ENCODE measurements at places on chromosomes 1 and 21. TPM values are rescaled to one million over a fixed set of nuclear protein-coding genes. Genes with fewer than 3 reads are reported as not detected.
A peak's percentile ranks its signal among the peaks of the same experiment; 100 is the strongest.

GRCh38 chr1:155649676-155650075, 38.9 kb downstream of the YY1AP1 start:
- H3K27me3 ChIP-seq: no peaks in the 10 kb centered on the region
- H3K4me1 ChIP-seq: no peaks in the 10 kb centered on the region
- H3K4me3 ChIP-seq: no peak overlapping the region
- no peak for DNase-seq

DNA sequence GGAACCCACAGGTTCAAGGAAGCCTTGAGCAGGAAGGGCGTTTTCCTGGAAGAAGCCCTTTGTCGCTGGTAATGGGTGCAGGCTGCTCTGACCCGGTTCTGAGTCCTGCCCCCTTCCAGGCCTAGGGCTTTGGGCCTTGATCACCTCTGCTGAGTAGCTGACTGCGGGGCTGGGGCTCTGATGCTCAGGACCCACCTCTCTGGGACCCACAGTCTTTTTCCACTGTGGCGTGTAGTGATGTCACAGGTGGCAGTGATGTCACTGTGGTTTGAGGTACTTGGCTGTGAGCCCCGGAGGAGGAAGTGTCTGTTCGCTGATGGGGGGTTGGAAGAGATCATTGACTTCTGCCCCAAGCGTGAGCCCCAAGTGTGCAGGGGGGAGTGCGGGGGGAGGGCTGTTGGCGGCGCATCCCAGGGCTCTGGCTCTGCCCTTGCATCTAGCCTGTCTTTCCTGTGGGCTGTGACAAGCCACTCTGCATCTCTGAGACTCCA, 6.9 kb downstream of the TNFRSF1B start:
- H3K27ac ChIP-seq: peak overlapping the region; percentile 84
- peaks cover 23% of the 10 kb centered on the region for H3K4me1 ChIP-seq
- no peaks in the 10 kb centered on the region for H3K27me3 ChIP-seq
- H3K36me3 ChIP-seq: no peaks in the 10 kb centered on the region
- peak; percentile 73 for DNase-seq

- no peaks in the 10 kb centered on the region for H3K4me1 ChIP-seq
- H3K27me3 ChIP-seq: no peaks in the 10 kb centered on the region
- no peak for DNase-seq
- no peak overlapping the region for H3K27ac ChIP-seq
- H3K36me3 ChIP-seq: no peaks in the 10 kb centered on the region
These were observed 64.4 kb downstream of the XCL1 start for GRCh38 chr1:168640836-168641235.

- H3K4me3 ChIP-seq: no peak overlapping the region
- no peaks in the 10 kb centered on the region for H3K27me3 ChIP-seq
- no peak overlapping the region for H3K27ac ChIP-seq
- H3K36me3 ChIP-seq: no peaks in the 10 kb centered on the region
- no peaks in the 10 kb centered on the region for H3K4me1 ChIP-seq
These were observed 243.1 kb upstream of the PKN2 start for GRCh38 chr1:88441022-88441421.

DNA sequence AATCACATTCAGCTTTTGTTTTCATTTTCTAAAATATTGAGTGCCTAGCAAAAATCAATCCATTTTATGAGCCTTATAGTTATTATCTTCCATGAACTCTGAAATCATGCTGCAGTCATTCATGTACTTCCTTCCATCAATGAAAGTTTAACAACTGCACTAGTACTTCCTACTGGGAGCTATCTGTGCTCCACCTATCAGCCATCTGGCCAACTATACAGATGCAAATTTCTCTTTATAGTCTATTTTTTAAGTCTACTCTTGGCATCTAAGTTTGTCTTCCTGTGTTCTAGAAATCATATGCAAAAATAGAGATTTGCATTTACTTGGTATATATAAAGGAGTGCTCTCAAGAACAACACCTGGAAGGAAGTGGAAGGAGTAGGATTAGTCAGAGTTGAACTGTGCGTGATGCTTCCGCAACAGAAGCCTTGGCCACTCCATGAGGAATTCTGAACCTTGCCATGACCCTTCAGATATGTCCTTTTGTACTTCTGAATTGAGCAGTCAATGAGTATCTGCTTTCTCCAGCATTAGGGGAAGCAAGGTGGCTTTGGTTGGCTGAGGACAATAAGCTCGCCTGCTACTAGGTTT, 403.2 kb upstream of the ADAMTS5 start:
- H3K36me3 ChIP-seq: no peaks in the 10 kb centered on the region
- DNase-seq: no peak
- H3K27me3 ChIP-seq: no peaks in the 10 kb centered on the region
- H3K27ac ChIP-seq: no peak overlapping the region

- H3K27ac ChIP-seq: no peak overlapping the region
- no peak overlapping the region for H3K4me3 ChIP-seq
- H3K4me1 ChIP-seq: no peaks in the 10 kb centered on the region
These were observed 46.2 kb downstream of the YARS1 start for GRCh38 chr1:32770741-32771548.

DNA sequence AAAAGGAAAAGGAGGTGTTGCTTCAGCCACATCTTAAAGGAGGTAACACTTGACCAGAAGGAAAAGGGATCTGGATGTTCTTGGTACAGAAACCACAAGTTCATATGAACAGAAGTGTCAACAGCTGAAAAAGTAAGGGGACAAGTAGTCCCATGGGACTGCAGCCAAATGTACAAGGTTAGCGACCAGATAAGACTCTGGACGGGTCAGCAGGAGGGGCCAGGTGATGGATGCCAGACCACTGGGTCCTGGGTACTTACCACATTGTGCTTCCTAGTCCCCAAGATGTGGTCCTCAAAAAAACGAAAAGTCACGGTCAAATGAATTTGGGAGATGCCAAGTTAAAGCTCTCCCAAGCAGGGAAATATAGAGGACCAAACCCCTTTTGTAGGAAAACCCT, 16.6 kb upstream of the BMP8A start:
- DNase-seq: no peak
- no peak overlapping the region for H3K4me3 ChIP-seq
- no peak overlapping the region for H3K27ac ChIP-seq
- peaks cover 46% of the 10 kb centered on the region for H3K36me3 ChIP-seq
- H3K4me1 ChIP-seq: no peaks in the 10 kb centered on the region

- no peak overlapping the region for H3K4me3 ChIP-seq
- H3K4me1 ChIP-seq: peaks cover 79% of the 10 kb centered on the region
- H3K27me3 ChIP-seq: no peaks in the 10 kb centered on the region
- DNase-seq: no peak
- peaks cover 61% of the 10 kb centered on the region for H3K36me3 ChIP-seq
These were observed 30.2 kb upstream of the SLAMF1 start for GRCh38 chr1:160676869-160677597.

GRCh38 chr1:83500531-83500930, 498.4 kb downstream of the TTLL7 start:
- H3K4me3 ChIP-seq: no peak overlapping the region
- H3K27me3 ChIP-seq: no peaks in the 10 kb centered on the region
- no peak overlapping the region for H3K27ac ChIP-seq
- H3K4me1 ChIP-seq: no peaks in the 10 kb centered on the region

GRCh38 chr1:180311011-180311730, 81.1 kb downstream of the LHX4 start:
- H3K27me3 ChIP-seq: no peaks in the 10 kb centered on the region
- no peak overlapping the region for H3K4me3 ChIP-seq
- H3K36me3 ChIP-seq: peaks cover 2% of the 10 kb centered on the region
- H3K27ac ChIP-seq: no peak overlapping the region

DNA sequence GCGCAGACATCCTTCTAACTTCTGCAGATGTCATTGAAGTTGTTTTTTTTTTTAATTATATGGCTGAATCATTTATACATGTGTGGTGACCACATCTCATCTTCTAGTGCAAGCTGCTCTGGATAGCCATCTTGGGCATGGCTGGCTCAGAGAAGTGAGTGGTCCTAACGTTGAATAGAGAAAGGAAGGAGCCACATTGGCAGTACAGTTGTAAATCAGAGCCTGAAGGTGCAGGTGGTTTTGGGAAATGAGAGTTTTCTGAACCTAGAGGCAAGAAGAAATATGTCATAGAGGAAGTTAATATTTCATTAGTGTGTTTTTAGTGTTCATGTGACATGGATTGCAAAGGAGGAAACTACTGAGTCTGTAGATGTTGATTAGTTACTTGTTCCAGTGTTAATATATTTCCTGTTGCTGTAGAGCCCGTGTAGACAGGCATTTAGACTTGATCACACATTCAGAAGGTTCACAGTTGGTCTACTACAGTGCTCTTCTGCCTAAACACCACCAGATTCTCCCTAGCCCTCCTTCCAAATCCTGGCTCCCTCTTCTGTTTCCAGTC, 163.7 kb downstream of the ROR1 start:
- DNase-seq: no peak
- no peak overlapping the region for H3K27ac ChIP-seq
- no peak overlapping the region for H3K4me3 ChIP-seq
- H3K4me1 ChIP-seq: peaks cover 4% of the 10 kb centered on the region
- no peaks in the 10 kb centered on the region for H3K27me3 ChIP-seq

DNA sequence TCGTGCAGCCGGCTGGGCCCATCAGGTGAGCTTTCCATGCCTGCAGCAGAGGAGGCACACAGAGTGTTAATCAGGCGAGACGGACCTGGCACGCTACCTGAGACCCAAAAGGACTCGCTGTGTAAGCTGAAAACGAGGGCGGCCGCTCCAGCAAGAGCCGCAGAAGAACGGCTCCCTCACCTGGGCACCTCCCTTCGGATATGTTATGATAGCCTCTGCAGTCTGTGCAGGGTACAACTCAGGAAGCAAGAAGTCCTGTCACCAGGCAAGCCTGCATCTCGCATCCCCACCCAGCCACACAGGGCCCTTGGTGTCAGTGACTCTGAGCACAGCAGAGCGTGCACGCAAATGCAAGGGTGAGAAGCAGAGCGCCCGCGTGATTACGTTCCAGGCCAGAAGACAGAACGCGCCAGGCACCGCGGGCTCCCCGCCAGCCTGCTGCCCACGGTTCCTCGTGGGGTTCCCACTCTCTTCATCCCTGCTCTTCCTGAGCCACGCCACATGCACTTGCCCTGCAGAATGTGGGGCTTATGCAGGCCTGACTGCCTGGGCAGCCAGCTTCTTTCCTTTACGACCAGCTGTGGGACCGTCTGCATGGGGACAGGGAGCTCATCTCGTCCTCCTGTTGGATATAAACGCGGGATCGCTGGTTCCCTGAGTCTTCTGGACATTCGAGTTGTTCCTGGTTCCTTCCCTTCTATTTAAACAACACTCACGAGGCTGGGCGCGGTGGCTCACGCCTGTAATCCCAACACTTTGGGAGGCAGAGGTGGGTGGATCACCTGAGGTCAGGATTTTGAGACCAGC, 20.2 kb upstream of the LRRC47 start:
- no peak for DNase-seq
- no peak overlapping the region for H3K27ac ChIP-seq
- H3K36me3 ChIP-seq: peaks cover 53% of the 10 kb centered on the region
- H3K4me3 ChIP-seq: no peak overlapping the region

GRCh38 chr1:98090351-98090750, 169.5 kb upstream of the DPYD start:
- H3K4me1 ChIP-seq: no peaks in the 10 kb centered on the region
- no peak overlapping the region for H3K4me3 ChIP-seq
- no peaks in the 10 kb centered on the region for H3K36me3 ChIP-seq
- DNase-seq: no peak
- H3K27me3 ChIP-seq: no peaks in the 10 kb centered on the region

- DNase-seq: no peak
- peaks cover 29% of the 10 kb centered on the region for H3K4me1 ChIP-seq
- peak overlapping the region; percentile 57 for H3K4me3 ChIP-seq
- no peak overlapping the region for H3K27ac ChIP-seq
These were observed 569 bp downstream of the FALEC start for GRCh38 chr1:150516050-150516591.

- H3K27ac ChIP-seq: no peak overlapping the region
- H3K4me3 ChIP-seq: no peak overlapping the region
- H3K36me3 ChIP-seq: no peaks in the 10 kb centered on the region
- no peak for DNase-seq
- H3K4me1 ChIP-seq: no peaks in the 10 kb centered on the region
These were observed 106.0 kb downstream of the UBE2U start for GRCh38 chr1:64309431-64309831.

DNA sequence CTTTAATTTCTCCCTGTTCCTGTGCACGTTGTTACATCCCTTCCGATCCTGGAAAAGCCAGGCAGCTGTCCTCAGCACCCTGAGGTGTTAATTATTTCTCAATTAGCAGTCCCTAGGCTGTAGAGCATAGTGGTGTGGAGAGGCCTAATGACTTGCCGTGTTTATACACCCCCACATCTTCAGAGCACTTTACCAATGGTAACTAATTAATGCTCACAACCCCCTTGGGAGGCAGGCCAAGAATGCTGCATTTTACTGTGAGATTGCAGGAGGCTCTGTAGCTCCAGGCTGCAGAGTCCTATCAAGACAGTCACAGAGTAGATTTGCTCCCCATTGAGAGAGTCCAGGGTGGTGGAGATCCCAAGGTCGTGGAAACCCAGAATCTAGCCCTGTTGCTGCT, 2.4 kb upstream of the PARS2 start:
- H3K36me3 ChIP-seq: no peaks in the 10 kb centered on the region
- H3K4me1 ChIP-seq: peaks cover 10% of the 10 kb centered on the region
- DNase-seq: no peak
- H3K27ac ChIP-seq: no peak overlapping the region

- H3K27ac ChIP-seq: no peak overlapping the region
- H3K4me1 ChIP-seq: peaks cover 5% of the 10 kb centered on the region
- H3K27me3 ChIP-seq: no peaks in the 10 kb centered on the region
These were observed 19.9 kb upstream of the UBE2U start for GRCh38 chr1:64183395-64184002.

DNA sequence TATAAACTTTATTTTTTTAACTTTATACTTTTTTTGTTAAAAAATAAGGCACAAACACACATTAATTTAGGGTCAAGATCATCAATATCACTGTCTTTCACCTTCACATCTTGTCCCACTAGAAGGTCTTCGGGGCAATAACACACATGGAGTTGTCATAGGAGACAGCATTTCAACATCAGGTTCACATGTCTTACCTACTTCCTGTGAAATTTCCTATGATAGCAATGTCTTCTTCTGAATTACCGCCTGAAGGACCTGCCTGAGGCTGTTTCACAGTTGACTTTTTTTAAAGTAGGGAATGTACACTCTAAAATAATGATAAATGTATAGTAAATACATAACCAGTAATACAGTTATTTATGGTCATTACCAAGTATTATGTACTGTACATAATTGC, 559.4 kb downstream of the PLPP3 start:
- no peak for DNase-seq
- no peaks in the 10 kb centered on the region for H3K4me1 ChIP-seq
- no peaks in the 10 kb centered on the region for H3K27me3 ChIP-seq

The MIXL1 gene
- 0.09 TPM for total RNA-seq

The SAMD11 gene
- 0.38 TPM for total RNA-seq

The FCRL1 gene
- total RNA-seq: 0.61 TPM

The HCN3 gene
- total RNA-seq: 0.76 TPM

The SPATA46 gene
- total RNA-seq: not detected

The TMEM52 gene
- 0.28 TPM for total RNA-seq

The OR2T11 gene
- total RNA-seq: under 0.01 TPM

The CFAP141 gene
- not detected for total RNA-seq

The GIPC2 gene
- 0.28 TPM for total RNA-seq

The MTOR gene
- 25.2 TPM for total RNA-seq

The NBPF10 gene
- 0.66 TPM for total RNA-seq

The C1orf146 gene
- total RNA-seq: not detected

The RGS16 gene
- total RNA-seq: 8.3 TPM

The CRB1 gene
- 0.19 TPM for total RNA-seq

The BARHL2 gene
- total RNA-seq: not detected

The IL19 gene
- 0.28 TPM for total RNA-seq

The ZBTB8A gene
- 2.2 TPM for total RNA-seq

The TEDDM1 gene
- total RNA-seq: not detected

The RUNX3 gene
- 4.9 TPM for total RNA-seq

The TSPEAR gene
- total RNA-seq: 0.38 TPM

The NES gene
- total RNA-seq: 3.7 TPM
